ENCODE measurements at places on chromosomes 5 and 9.

GRCh38 chr5:18881615-18882014, 1106.4 kb downstream of the CDH18 start:
- no peak for DNase-seq

- DNase-seq, result no peak
Observed at GRCh38 chr9:125513303-125513667, 193.7 kb downstream of the MAPKAP1 start.

DNA sequence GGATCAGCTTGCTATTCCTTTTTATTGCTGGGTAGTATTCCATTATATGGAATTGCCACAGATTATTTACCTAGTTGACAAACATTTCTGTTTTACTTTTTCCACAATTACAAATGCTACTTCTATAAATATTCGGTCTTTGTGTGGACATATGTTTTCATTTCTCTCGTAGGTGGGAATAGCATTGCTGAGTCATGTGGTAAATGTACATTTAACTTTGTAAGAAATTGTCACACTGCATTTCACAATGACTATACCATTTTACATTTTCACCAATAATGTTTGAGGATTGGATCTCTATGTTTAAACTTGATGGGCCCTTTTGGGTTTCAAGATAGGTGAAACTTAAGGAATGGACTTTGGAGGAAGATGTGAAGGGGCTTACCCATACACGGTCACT, 19.7 kb downstream of the RAI14 start:
- no peak for DNase-seq

DNA sequence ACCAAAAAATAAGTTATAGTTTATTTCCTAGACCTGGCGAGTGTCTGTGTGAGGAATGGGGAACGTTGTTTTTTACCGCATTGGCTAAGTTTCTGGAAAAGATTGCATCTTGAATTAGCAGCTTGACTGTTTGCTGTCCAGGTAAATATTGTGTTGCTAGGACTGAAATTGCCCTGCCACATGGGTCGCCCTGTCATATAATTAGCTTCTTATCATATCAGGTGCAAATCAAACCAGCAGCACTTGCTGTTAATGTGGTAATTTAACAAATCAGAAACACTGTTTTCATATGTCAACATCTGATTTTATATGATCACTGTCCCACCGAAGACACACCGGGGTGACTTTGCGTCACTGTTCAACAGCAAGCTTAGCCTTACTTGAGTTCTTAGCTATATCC, 63.7 kb upstream of the ZNF622 start:
- no peak for DNase-seq

- no peak for DNase-seq
Observed at GRCh38 chr9:126354887-126355770, 28.5 kb downstream of the MVB12B start.

GRCh38 chr5:160289356-160289651, 23.1 kb downstream of the CCNJL start:
- DNase-seq, result no peak

DNA sequence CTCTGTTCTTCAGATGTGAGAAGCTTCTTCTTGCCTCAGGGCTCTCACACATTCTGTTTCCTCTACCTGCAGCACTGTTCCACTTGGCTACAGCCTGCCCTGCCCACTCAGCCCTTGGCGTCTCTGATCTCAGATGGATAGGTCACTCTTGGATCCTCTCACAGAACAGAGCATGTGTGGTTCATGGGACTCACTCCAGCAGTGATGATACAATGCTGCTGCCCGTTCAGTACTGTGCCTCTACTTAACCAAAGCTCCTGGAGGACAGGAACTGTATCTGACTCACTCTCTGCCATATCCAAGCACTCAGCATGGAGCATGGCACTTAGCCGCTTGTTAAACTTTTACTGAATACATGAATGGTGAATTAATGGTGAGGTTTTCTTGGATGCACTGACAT, 3.4 kb upstream of the SPINK4 start:
- no peak for DNase-seq

GRCh38 chr5:101932599-101932998, 363.5 kb downstream of the SLCO4C1 start:
- no peak for DNase-seq

- no peak for DNase-seq
Observed at GRCh38 chr5:121797681-121798518, 53.8 kb upstream of the FTMT start.

GRCh38 chr5:3031733-3032378, 280.4 kb upstream of the IRX2 start:
- DNase-seq, result no peak

DNA sequence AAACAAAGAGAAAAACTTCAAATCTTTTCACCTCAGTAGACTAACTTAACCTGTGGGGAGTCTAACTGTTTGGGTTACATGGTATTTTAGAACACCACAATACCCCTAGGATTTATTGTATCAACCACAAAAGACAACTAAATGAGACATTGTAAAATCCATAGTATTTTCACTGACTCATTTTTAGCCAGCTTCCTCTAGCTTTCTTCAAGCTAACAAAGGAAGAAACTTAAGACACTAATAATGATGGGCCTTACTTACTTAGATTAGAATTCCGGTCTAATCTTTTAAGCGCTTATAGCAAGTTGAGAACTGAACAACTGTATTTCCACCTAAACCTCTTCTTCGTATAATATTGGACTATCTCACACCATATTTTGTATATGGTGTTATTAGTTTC, 529.3 kb downstream of the DMRTA1 start:
- no peak for DNase-seq

DNA sequence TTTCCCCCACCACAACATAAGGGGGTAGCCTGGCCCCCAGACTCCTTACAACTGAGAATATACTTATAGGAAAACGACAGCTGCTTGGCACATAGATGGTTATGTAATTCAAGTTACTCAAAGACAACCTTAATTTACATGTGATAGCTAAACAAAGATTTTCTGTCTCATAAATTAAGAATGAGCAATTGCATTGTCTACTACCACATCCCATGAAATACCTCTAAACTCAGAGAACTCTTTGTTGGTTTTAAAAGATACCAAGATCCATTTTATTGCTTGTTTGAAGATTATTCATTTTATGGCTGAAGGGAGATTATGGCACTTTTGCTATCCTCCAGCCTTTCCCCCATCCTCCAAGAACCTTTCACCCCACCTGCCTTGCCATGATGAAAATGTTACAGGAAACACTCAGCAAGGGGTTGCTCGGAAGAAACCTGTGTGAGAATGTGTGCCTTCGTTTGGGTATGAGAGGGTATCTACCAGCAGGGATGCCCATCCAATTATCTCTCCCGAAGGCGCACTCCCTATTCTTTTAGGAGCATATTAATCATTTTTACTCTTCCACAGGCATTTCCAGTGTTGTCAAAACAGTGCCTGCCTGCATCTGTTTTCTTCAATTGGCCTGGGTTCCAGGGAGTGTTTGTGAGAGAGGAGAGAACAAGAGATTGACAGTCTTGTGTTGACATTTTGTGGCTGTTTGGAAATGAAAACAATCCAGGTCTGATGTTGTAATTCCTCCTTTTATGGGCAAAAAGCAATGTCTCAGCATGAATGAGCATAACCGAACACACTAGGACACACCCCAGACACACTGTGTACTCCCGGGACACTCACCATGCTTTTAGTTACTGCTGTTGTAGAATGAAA, 208.0 kb upstream of the ANKRD55 start:
- no peak for DNase-seq

GRCh38 chr5:65548281-65548680, 14.7 kb downstream of the CENPK start:
- DNase-seq, result no peak

- no peak for DNase-seq
Observed at GRCh38 chr5:99070362-99070761, 141.6 kb upstream of the CHD1 start.

GRCh38 chr9:132857031-132857430, 21.1 kb downstream of the AK8 start:
- no peak for DNase-seq

DNA sequence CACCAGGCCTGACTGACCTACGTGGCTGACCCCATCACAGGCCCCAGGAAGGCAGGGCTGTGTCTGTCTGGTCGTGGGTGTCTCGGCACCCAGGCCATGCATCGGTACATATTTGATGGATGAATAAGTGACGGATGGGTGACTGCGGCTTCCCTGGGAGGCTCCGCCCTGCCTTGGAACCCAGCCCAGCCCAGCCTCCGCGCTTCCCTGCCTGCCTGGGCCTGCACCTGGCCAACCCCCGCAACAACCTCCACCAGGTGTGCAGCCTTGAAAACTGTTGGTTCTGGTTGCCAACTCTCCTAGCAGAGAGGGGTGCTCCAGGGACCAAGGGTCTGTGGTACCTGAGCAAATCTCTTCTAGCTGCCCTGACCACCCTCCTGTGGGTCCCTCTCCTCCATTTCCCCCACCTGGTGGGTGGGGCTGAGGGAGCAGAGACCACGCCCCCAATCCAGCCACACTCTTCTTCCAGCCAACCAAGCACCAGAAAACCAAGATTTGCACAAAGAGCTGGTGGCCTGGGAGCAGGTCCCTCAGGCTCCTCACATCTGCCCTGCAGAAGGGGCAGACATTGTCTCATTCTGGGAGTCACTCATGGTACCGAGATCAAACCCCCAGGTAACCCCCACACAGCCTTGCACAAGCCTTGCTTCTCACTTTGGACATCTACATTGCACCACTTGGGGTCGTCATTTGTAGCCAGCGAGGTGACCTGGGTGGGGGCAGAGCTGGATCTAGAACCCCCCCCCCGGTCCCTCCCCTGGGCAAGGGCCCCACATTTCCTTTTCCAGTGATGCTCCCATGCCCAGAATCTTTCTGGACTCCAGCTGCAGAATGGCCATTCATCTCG, 100.6 kb upstream of the IER5L start:
- no peak for DNase-seq

- DNase-seq, result no peak
Observed at GRCh38 chr5:170319301-170319700, 21.7 kb upstream of the LCP2 start.

GRCh38 chr5:59792983-59793585, 100.4 kb downstream of the PDE4D start:
- no peak for DNase-seq

- DNase-seq, result peak; percentile 44
Observed at GRCh38 chr5:34522599-34523386, 133.3 kb upstream of the RAI14 start.

GRCh38 chr5:33336891-33337636, 103.7 kb upstream of the TARS1 start:
- no peak for DNase-seq

- DNase-seq, result no peak
Observed at GRCh38 chr9:93184432-93185265, 710 bp downstream of the WNK2 start.

- DNase-seq, result no peak
Observed at GRCh38 chr9:16469184-16469583, 401.3 kb downstream of the BNC2 start.

DNA sequence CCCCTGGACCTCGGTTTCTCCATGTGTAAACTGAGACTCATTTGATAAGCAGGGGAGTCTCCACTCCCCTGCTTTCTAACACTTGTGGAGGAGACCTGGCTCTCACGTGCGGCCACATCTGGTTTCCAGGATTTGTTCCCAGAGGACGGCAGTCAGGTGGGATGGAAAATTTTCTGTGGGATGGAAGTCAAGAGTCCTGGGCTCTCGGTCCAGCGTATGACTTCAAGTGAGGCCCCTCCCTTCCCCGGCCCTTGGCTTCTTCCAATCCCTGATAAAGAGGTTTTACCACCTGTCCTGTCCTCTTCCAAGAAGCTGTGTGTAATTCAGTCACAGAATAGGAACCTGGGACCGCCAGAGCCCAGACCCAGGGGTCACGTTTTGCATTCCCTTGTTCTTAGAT, 35.0 kb downstream of the TMOD1 start:
- no peak for DNase-seq

GRCh38 chr5:6606884-6607558, 25.8 kb downstream of the NSUN2 start:
- DNase-seq, result no peak

DNA sequence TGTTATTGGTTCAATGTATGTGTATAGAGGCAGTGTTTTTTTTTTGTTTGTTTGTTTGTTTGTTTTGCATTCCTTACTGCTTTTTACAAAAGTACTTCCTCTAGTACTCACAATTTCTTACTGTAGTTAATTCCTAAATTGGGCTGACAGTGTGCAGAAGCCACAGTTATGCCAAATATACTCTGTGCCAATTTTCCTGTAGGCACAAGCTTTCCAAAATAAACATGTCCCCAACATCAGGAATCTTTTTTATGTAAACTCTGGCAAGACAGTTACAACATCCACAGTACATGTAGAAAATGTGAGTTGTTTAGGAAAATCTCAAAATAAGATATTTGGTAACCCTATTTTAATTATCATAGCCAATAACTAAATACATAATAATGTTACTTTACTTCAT, 161.6 kb upstream of the TSLP start:
- DNase-seq, result no peak

GRCh38 chr5:154287136-154287535, 96.6 kb downstream of the GALNT10 start:
- no peak for DNase-seq

DNA sequence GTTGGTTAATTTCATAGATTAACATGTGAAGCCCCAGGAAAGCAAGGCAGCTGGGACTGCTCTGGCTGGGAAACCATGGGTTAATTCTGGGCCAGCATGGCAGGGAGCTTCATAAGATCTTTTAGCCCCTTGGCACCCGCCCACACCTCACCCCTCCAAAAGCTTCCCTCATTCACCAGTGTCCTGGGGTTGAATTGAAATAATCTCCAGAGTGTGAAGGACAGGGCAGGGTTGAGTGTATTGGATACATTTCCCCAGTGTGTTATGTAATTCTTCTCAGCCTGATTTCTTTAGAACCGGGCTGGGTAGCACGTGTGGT, 19.4 kb downstream of the WNT8A start:
- DNase-seq, result no peak

GRCh38 chr9:4315582-4316215, 15.8 kb upstream of the GLIS3 start:
- peak; percentile 40 for DNase-seq

DNA sequence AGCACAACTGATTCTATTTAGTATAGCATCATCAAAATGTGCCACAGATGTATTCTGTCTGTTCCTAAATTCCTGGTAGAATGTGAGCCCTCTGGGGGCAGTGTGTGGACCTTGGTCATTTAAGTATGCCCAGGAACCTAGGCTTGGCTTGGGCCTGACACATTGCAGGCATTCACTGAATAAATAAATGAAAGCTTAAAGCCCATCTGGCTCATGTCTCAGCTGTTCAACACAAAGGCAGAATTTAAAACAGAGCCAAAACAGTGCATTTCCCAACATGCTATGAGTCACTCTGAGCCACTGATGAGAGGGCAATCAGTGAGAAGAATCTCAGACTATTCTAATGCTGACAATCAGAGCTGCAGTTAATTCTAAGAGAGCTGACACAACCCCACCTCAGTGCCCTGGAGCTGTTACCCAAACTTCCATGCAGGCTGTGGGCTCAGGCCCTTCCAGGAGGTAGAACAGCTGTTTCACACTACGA, 8.1 kb downstream of the FAM193B start:
- no peak for DNase-seq

DNA sequence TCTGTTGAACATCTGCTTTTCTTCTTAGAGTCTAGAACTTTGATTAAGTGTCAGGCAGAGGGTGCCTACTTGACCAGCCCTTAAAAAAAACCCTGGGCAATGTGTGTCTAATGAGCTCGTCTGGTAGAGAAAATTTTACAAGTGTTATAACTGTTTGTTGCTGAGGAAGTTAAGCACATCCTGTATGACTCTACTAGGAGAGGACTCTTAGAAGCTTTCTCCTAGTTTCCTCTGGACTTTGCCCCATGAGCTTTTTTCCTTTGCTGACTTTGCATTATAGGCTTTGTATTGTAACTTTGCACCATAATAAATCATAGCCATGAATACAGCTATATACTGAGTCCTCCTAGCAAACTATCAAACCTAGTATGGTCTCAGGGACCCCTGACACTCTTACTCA, 39.4 kb downstream of the GNG10 start:
- DNase-seq, result no peak

All from NK-92 treated with Interleukin-12 subunit alpha and Interleukin-12 subunit beta, amount 100 ng/mL, for 24 hours (cell line).